ENCODE measurements at places on chromosomes 12 and 14.

DNA sequence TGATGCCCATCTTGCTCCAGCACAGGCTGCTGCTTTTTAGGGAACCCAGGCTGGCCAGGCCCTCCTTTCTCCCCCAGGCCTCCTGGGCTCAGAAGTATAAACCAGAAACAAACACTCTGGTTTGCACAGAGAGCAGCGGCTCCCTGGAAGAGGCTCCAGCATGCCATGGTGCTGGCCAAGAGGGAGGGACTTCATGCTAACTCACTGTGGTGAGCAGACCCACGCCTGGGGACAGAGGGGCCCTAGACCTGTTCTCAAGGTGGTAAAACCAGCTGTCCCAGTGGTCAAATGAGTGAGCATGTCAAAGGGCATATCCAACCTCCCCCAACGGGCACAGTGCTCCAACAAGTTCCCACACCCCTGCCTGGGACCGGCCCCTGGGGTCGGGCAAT lies 15.5 kb downstream of the BCL11B start:
- DNase-seq, result no peak

DNA sequence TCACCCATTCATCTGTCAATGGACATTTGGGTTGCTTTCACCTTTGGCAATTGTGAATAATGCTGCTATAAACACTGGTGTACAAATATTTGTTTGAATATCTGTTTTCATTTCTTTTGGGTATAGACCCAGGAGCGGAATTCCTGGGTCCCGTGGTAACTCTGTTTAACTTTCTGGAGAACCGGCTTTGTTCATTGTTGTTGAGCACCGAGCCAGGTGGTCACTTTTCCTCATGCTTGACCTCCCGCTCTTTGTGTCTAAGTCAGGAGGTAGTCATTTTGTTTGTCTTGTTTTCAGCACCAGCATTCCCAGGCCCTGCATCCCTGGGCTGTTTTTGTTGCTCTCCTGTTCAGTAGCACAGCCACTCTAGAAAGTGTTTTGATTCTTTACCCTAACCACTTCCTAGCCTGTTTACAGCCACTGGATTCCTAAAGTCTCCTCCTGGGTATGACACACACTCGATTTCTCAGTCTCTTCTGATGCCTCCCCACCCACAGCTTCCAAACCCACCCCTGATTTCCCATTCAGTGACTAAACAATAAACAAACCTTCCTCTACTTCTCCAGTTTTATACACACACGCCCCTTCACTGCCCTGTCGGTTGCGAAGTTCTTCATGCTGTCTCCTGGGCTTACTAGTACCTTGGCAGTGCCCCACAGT lies 37.9 kb downstream of the B4GALNT3 start:
- no peak for DNase-seq

DNA sequence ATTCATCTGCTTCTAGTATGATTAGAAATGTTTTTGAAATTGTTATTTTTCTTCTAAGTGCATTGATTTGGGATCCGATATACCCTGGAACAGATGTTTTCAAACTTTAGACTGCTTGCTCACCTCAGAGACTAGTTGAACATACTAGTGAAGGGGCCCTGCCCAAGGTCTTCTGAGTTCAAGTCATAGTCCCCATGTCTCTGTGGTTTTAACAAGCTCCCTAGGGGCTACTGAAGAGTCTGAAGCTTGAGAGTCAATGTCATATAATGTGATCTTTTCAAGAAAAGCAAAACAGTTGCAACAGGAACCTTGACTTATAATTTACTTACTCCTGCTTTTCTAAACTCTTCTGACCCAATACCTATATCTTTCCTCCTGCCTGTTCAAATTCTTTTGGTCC lies 7.5 kb upstream of the UBE2N start:
- DNase-seq, result no peak

- no peak for DNase-seq
Measured at GRCh38 chr12:22670762-22671161, 45.8 kb downstream of the ETNK1 start.

DNA sequence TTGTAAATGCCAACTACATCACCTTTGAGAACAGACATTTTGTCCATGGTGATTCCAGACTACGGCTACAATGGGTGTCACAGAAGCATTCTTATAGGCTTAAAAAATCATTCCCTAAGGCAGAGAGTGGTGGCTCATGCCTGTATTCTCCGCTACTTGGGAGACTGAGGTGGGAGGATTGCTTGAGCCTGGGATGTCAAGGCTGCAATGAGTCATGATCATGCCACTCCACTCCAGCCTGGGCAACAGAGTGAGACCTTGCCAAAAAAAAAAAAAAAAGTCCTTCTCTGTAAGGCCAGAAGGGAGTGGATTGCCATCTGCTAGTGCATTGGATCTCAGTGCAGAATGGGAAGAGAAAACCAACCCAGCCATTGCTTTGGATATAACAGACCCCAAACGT lies 522.5 kb downstream of the VRK1 start:
- DNase-seq, result no peak

DNA sequence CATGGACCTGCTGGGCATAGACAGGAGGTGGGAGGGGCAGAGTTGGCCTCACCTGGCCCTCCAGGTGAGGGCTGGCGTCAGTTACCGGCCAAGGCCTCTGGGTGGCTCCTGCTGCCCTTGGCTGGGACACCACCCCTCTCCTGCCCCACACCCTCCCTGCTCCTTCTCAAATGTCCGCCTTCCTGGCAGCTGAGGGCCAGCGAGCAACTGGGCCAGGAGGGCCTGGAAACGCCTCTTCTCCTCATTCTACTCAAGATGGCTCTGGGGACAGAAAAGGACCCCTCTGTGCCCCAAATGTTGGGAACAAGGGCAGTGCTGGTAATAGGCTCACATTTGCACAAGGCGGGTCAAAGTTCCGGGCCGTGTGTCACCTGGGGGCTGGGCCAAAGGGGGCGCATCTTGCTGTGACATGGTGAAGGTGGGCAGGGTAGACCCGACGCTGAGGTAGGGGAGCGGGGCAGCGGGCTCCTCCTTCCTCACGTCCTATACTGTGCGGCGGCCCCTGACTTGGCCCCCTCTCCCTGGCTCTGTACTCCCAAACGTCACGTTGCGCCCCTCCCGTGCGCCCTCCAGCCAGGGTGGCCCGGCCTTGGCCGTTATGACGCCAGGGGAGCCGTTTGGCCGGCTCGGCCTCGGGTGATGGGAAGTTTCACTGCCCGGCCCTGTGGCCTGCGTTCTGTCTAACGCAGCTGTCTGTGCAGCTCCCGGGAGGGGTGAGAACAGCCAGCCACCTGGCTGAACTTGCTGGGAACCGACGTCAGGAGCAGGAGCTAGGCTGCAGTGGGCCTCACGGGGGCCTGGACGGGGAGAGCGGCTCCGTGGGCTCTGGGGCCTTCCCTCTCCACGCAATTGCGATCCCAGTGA lies 18.0 kb upstream of the DLK1 start:
- DNase-seq, result no peak

DNA sequence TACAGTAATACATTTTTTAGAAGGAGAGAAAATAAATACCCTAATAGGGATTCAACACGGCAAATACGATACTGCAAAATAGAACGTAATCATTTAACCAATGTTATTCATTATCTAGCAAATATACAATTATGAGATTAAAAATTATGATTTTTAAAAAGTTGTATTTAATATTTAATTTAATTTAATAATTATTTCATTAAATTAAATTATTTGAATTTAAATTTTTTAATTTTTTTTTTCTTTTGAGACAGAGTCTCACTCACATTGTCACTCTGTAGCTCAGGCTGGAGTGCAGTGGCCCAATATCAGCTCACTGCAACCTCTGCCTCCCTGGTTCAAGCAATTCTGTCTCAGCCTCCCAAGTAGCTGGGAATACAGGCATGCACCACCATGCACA lies 42.0 kb downstream of the GXYLT1 start:
- DNase-seq, result no peak

- no peak for DNase-seq
Measured at GRCh38 chr14:87864356-87865270, 128.4 kb downstream of the GALC start.

GRCh38 chr12:6899427-6899826 lies 5.2 kb upstream of the LRRC23 start:
- DNase-seq, result no peak

GRCh38 chr14:40004871-40005500 lies 572.8 kb upstream of the FBXO33 start:
- DNase-seq, result no peak

GRCh38 chr12:45389426-45389825 lies 173.5 kb downstream of the ANO6 start:
- no peak for DNase-seq

DNA sequence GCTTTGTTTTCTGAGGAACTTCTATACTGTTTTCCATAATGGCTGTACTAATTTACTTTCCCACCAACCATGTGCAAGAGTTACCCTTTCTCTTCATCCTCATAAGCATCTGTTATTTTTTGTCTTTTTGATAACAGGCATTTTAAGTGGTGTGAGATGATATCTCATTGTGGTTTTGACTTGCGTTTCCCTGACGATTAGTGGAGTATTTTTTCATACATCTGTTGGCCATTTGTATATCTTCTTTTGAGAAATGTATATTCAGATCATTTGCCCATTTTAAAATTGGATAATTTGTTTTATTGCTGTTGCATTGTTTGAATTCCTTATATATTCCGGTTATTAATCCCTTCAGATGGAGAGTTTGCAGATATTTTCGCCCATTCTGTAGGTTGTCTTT lies 10.2 kb upstream of the HMGA2 start:
- no peak for DNase-seq

DNA sequence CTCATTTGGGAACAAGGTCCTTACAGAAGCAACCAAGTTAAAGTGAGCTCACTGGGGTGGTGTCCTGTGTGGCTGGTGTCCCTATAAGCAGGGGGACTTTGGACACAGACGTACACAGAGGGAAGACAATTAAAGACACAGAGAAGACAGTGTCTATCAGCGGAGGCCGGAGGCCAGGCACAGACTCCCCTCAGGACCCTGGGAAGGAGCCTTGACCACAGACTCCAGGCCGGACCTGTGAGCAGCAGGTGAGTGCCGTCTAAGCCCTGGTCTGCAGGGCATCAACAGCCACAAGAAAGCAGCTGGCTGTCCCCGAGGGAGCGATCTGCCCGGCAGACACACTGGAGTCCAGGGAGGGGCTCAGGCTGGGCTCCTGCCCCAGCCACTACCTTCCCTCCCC lies 219.1 kb upstream of the C14orf180 start:
- DNase-seq, result no peak

- DNase-seq, result no peak
Measured at GRCh38 chr14:35932136-35932535, 106.0 kb downstream of the BRMS1L start.

GRCh38 chr14:83838226-83838625 lies 1691.7 kb upstream of the FLRT2 start:
- no peak for DNase-seq

DNA sequence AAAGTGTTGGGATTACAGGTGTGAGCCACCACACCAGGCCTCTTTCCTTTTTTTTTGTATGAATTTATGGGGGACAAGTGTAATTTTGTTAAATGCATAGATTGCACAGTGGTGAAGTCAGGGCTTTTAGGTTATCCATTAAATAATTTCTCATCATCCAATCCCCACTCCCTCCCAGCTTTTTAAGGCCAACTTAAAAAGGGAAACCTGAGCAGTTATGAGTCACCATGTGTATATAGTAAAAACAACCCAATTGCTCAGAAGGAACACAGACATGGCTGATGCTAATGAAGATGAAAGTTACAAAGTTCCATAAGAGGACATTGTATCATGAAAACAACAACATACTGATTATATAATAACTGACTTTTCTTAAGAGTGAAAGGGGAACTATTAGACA lies 25.6 kb upstream of the ARID2 start:
- no peak for DNase-seq

DNA sequence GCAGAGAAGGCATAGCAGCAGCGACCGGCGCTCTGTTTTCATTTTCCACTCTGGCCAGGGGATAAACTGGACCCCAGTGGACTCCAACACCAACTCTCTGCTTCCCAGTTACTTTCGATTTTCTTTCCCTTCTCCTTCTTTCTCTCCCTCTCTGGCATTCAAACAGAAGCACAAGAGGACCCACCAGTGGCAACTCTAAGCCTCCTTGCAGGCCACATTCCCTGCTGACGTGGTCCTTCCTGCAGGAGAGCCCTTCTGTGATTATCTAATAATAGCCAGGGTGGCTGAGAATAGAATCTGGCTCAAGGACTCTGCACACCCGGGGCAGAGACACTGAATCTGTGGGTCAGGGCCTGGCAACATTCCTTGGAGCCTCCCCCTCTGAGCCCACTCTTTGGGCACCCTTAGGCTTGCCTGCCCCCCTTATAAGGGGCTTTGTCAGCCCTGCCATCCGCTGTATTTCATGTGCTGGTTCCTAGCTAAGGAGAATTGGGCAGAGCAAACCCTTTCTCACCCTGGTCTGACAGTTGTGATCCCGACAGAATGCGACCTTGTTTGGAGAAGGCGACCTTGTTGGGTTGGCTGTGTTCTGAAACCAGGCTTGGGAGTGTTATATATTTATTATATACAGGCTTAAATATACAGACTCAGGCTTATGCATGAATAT lies 8.2 kb upstream of the HOXC6 start:
- DNase-seq, result no peak

- no peak for DNase-seq
Measured at GRCh38 chr14:22276913-22277816, 311.9 kb downstream of the DAD1 start.

GRCh38 chr12:101654442-101654841 lies 43.0 kb upstream of the CHPT1 start:
- DNase-seq, result no peak

DNA sequence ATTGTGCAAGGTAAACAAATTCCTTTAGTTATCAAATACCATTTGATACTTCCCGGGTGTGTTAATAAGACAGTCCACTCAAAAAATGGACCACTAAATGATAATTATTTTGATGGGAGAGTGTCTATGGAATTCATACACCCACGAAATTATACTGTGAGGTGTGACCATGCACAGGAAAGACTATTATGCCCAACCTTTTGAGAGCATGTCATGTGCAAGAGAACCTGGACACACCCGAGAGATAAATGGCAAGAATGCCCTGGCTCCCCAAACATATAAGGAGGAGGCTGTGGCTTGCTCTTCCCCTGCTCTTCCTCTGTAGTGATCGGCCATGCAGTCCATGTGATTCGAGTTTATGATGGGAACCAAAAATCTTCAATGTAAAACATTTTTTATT lies 119.5 kb upstream of the BCL2L14 start:
- no peak for DNase-seq

- DNase-seq, result no peak
Measured at GRCh38 chr14:38490273-38490672, 234.4 kb upstream of the CLEC14A start.

DNA sequence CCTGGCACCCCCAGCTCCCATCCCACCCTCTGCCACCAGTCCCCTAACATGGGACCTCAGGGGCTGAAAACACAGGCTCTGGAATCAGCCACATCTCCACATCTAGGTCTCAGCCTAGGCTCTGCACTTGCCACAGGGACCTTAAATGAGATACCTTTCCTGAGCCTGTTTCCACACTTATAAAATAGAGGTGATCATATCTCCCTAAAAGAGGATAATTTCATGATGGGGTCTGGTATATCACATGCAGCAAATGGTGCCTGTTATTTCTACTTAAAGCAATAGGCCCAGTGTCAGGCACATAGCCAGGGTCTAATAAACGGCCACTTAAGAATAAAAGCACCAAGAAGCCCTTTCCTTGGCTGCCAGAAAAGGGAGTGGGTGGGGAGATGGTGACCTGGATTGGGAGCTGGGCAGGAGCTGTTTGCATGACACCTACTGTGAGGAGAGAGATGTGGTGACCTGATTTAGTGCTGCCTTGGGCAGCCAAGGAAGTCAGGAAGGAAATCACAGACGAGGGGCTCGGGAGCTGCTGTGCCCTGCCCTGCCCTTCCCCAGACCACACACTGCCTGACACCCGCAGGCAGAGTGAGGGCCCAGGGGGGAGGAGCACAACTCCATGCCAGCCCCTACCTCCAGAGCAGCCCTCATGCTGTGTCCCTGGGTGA lies 71.2 kb downstream of the IRF2BPL start:
- peak; percentile 19 for DNase-seq

GRCh38 chr14:50758945-50759344 lies 72.0 kb downstream of the NIN start:
- no peak for DNase-seq

Measured in NCI-H1105 treated with DMSO at 0.1 percent for 48 hours (cell line).